Aorta (tissue), 5 donors: ENCODE measurements at places on chromosomes 13 and 19. TPM values are rescaled to one million over a fixed set of nuclear protein-coding genes. Genes with fewer than 3 reads are reported as not detected.

Gene CEACAM8
- polyA plus RNA-seq = not detected

Gene KLK10
- polyA plus RNA-seq = not detected

Gene ANKLE1
- not detected for polyA plus RNA-seq

Gene TYROBP
- 327 TPM for polyA plus RNA-seq

Gene PROZ
- not detected for polyA plus RNA-seq

Gene WDR87
- not detected for polyA plus RNA-seq

Gene ZNF99
- not detected for polyA plus RNA-seq

Gene IGFL1
- polyA plus RNA-seq = not detected

Gene ZNF730
- not detected for polyA plus RNA-seq

Gene BEST2
- polyA plus RNA-seq = 2.5 TPM

Gene SLC17A7
- 0.15 TPM for polyA plus RNA-seq

Gene ZGLP1
- polyA plus RNA-seq = 2.1 TPM

Gene ABHD17A
- polyA plus RNA-seq = 48.8 TPM

Gene ASPDH
- polyA plus RNA-seq = 1.9 TPM

Gene ZNF626
- 9.6 TPM for polyA plus RNA-seq

Gene TNFSF13B
- 1.3 TPM for polyA plus RNA-seq

Gene AZU1
- 0.49 TPM for polyA plus RNA-seq

Gene CCDC124
- polyA plus RNA-seq = 123 TPM
